Neural crest cell (in vitro differentiated cells): ENCODE measurements at places on chromosomes 2 and 18.

GRCh38 chr2:1210352-1210751 is 202.9 kb upstream of the TPO start:
- DNase-seq, result no peak

DNA sequence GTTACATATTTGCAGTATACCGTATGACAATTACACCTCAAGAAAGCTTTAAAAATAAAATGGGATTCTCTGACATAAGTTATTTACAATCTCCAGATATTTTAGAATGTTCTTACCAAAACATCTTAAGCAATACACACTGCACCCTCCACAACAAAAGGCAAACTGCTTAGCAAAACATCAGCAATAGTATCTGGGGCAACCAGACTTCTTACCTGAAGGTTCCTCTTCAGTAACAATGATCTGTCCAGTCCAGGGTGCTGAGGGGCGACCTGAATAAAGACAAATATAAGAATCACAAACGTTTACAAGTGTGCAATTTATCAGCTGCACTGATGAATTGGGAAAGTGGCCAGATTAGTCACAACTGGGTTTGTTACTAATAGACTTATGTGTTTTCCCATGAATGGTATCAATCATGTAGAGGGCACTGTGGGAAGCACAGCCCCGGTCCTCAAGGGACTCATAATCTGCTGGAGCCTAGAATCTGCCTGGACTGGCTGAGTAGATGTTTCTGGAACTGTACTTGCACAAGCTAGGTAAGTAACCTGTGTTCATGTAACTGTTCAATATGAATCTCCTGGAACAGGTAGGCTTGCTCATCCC is 70.7 kb downstream of the MYOM1 start:
- no peak for DNase-seq

DNA sequence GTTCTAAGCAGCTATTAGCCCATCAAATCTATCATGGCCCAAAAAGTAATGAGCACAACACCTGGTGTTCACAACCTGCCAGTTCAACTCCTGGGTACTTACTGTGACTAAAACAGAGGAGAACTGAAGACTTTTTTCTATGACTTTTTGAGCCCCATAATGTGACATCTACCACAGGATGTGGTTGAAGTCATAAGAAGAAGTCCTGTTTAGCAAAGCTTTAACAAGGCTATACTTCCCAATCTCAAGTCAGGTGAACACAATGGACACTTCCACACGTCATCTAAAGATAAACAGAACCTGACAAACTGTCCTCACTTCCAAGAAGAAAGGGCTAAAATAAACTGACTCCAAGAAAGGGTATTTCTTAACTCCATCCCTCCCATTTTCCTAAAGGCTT is 138.8 kb downstream of the ATAD2B start:
- DNase-seq, result no peak

- no peak for DNase-seq
Measured at GRCh38 chr2:72089537-72089936, 58.1 kb downstream of the CYP26B1 start.

DNA sequence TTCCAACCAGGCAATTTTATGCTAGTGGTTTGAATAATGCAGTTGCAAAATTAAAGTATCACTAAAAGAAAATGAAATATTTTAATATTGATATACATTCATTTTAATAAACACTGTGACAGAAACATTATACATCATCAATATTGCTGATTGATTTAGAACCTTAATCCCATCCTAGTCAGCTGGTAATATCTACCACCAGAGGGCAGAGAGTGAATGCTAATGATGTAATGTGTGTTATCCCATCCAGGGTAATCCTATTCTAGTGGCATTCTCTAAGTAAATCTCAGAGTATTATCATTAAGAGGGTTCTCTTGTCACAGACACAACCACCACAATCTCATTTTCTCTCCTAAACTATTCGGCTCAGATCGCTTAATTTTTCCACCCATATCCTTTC is 477.4 kb downstream of the CPS1 start:
- no peak for DNase-seq
